Posterior vena cava (tissue), 2 donors: ENCODE measurements at places on chromosomes 7 and 10. TPM values are rescaled to one million over a fixed set of nuclear protein-coding genes. Genes with fewer than 3 reads are reported as not detected.

DNA sequence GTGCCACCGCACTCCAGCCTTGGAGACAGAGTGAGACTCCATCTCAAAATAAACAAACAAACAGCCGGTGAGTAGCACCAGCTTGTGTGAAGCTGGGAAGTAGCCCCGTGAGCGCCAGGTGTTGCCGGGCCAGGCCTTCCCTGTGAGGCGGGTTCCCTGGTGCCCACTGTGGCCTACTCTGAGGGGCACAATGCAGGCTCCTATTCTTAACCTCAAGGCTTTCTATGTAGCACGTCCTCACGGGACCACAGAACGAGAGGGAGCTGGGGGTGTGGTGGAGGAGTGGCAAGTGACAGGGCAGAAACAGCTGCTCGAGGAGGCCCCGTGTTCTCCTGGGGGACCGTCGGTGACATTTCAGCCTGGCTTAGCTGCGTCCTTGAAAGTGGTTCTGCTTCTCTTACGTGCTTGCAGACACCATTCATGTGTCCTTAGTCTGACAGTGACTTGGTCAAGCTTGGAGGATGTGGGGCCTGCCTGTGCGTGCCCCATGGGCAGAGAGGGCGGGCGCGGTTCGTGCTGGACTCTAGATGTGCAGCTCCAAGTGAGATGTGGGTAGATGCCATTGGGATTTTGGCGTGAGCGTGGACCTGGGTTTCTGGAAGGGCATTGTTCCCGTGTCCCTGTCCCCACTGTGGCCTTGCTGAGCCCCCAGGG lies 116.6 kb downstream of the NKX6-2 start:
- peak; percentile 56 for DNase-seq

DNA sequence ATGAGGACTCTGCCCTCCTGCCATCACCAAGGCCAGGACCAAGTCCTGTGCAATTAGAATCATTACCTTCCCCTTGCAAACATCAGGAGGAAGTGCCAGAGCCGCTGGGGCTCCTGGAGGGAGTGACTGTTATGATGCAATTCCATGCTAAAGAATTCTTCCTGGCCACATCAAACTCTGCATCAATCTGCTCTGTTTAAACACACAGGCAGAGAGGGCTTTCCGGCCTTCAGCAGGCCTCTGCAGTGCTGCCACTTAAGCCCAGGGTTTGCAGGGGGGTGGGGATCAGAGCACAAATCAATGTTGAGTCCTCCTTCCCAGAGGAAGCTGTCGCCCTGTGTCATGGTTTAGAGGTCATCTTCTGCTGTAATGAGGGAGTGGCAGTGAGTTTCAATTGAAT lies 58.1 kb downstream of the CTBP2 start:
- DNase-seq: no peak

GRCh38 chr10:26242706-26243350 lies 26.3 kb downstream of the GAD2 start:
- no peak for DNase-seq

The ACSM6 gene
- not detected for total RNA-seq
